ENCODE measurements at places on chromosomes 11 and 22. TPM values are rescaled to one million over a fixed set of nuclear protein-coding genes. Genes with fewer than 3 reads are reported as not detected.

DNA sequence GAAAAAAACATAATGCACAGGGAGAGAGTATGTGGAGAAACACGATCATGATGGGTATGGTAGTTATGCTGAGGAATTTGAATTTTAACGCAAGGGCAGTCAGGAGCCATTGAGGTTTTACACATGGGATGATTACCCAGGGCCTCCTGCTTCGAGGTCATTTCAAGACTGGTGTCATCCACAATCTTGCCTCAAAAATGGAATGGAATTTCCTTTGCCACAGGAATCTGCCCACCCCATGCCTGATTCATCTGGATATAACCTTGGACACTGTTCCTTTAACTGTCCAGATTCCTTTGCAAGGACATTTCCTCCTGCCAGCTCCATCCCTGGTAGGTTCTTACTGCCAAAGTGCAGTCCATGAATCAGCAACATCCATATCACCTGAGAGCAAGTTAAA lies 655.9 kb upstream of the TENM4 start:
- no peaks in the 10 kb centered on the region for H3K36me3 ChIP-seq
- H3K4me1 ChIP-seq, result no peaks in the 10 kb centered on the region
- DNase-seq, result no peak
- no peaks in the 10 kb centered on the region for H3K27me3 ChIP-seq
- H3K4me3 ChIP-seq, result no peak overlapping the region

GRCh38 chr22:27720860-27721259 lies 80.7 kb downstream of the MN1 start:
- no peaks in the 10 kb centered on the region for H3K27me3 ChIP-seq
- no peaks in the 10 kb centered on the region for H3K36me3 ChIP-seq
- DNase-seq, result no peak
- H3K27ac ChIP-seq, result no peak overlapping the region

- H3K27ac ChIP-seq, result peak overlapping the region; percentile 20
- no peak overlapping the region for H3K4me3 ChIP-seq
- no peaks in the 10 kb centered on the region for H3K27me3 ChIP-seq
- DNase-seq, result no peak
- peaks cover 9% of the 10 kb centered on the region for H3K4me1 ChIP-seq
- H3K36me3 ChIP-seq, result no peaks in the 10 kb centered on the region
These were observed 29.7 kb upstream of the DDX6 start for GRCh38 chr11:118820412-118821357.

GRCh38 chr22:38267086-38267485 lies 5.7 kb downstream of the TMEM184B start:
- H3K4me3 ChIP-seq, result no peak overlapping the region
- H3K4me1 ChIP-seq, result peaks cover 11% of the 10 kb centered on the region
- no peaks in the 10 kb centered on the region for H3K27me3 ChIP-seq
- H3K36me3 ChIP-seq, result no peaks in the 10 kb centered on the region
- DNase-seq, result no peak

DNA sequence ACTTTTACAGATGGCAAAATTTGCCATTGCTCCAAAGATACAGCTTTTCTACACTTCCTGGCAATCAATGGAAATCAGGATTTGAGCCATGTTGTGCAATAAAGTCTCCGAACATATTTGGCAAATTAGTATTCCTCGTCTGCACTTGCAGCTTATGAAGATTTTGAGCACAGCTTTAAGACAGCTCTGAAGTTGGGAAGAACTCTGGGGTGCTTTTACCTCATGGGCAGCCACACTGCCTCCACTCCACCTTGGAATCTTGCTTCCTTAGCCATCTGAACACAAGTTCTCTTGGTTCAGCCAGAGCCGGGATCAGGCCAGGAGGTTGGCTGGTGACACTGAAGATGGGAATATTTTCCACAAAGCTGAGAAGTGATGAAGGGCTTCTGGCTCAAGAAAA lies 191.2 kb downstream of the CWF19L2 start:
- no peak for DNase-seq
- H3K36me3 ChIP-seq, result no peaks in the 10 kb centered on the region
- H3K27ac ChIP-seq, result no peak overlapping the region
- no peaks in the 10 kb centered on the region for H3K27me3 ChIP-seq
- H3K4me3 ChIP-seq, result no peak overlapping the region
- H3K4me1 ChIP-seq, result no peaks in the 10 kb centered on the region

DNA sequence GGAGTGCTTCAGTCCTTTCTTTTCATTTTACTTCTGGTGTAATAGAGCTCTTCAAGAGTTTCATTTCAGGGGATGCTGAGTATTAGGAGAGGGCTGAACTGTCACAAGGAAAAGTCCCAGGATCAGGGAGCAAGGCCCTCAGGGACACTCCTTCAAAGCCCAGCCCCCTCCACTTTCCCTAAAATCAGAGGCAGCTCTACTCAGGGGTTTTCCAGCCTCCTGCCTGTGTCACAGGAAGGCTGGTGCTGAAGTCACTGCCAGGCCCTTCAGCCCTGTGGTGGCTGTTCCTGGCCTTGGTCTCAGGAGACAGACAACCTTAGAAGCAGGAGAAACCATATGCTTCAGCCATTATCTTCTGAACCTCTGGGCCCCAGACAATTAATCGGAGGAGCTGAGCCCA lies 36.4 kb upstream of the KIRREL3 start:
- H3K27ac ChIP-seq, result no peak overlapping the region
- H3K27me3 ChIP-seq, result no peaks in the 10 kb centered on the region
- H3K36me3 ChIP-seq, result no peaks in the 10 kb centered on the region
- peak; percentile 12 for DNase-seq
- no peak overlapping the region for H3K4me3 ChIP-seq

- H3K36me3 ChIP-seq, result no peaks in the 10 kb centered on the region
- no peak overlapping the region for H3K27ac ChIP-seq
- DNase-seq, result no peak
- no peaks in the 10 kb centered on the region for H3K27me3 ChIP-seq
- H3K4me1 ChIP-seq, result no peaks in the 10 kb centered on the region
These were observed 490.4 kb downstream of the INSC start for GRCh38 chr11:15605094-15605493.

GRCh38 chr11:38160433-38160832 lies 1562.4 kb upstream of the RAG2 start:
- H3K4me3 ChIP-seq, result no peak overlapping the region
- H3K27me3 ChIP-seq, result no peaks in the 10 kb centered on the region
- no peaks in the 10 kb centered on the region for H3K4me1 ChIP-seq

- H3K4me3 ChIP-seq, result no peak overlapping the region
- no peak overlapping the region for H3K27ac ChIP-seq
- DNase-seq, result no peak
- no peaks in the 10 kb centered on the region for H3K36me3 ChIP-seq
- no peaks in the 10 kb centered on the region for H3K27me3 ChIP-seq
These were observed 49.2 kb downstream of the KREMEN1 start for GRCh38 chr22:29122041-29122440.

GRCh38 chr22:26471522-26471921 lies 12.1 kb downstream of the HPS4 start:
- DNase-seq, result no peak
- H3K36me3 ChIP-seq, result peaks cover 64% of the 10 kb centered on the region
- H3K4me1 ChIP-seq, result no peaks in the 10 kb centered on the region
- H3K4me3 ChIP-seq, result no peak overlapping the region
- H3K27ac ChIP-seq, result no peak overlapping the region

- no peaks in the 10 kb centered on the region for H3K36me3 ChIP-seq
- H3K27me3 ChIP-seq, result no peaks in the 10 kb centered on the region
- H3K27ac ChIP-seq, result no peak overlapping the region
- no peak for DNase-seq
- no peaks in the 10 kb centered on the region for H3K4me1 ChIP-seq
These were observed 28.2 kb upstream of the DGKZ start for GRCh38 chr11:46319074-46319453.

The SNX32 gene
- 5.9 TPM for total RNA-seq

The CD3E gene
- total RNA-seq, result not detected

The RAG1 gene
- 0.66 TPM for total RNA-seq

The SCO2 gene
- not detected for total RNA-seq

The ADM2 gene
- 0.39 TPM for total RNA-seq

The OR52A1 gene
- not detected for total RNA-seq

The MAPK8IP1 gene
- total RNA-seq, result 19.1 TPM
